SK-N-SH (cell line): ENCODE measurements at places on chromosomes 13 and 19. TPM values are rescaled to one million over a fixed set of nuclear protein-coding genes. Genes with fewer than 3 reads are reported as not detected.

CERS1 gene
- 5.4 and 7.3 TPM in 2 replicates for polyA plus RNA-seq

PDX1 gene
- polyA plus RNA-seq: not detected in 2 replicates

DNA sequence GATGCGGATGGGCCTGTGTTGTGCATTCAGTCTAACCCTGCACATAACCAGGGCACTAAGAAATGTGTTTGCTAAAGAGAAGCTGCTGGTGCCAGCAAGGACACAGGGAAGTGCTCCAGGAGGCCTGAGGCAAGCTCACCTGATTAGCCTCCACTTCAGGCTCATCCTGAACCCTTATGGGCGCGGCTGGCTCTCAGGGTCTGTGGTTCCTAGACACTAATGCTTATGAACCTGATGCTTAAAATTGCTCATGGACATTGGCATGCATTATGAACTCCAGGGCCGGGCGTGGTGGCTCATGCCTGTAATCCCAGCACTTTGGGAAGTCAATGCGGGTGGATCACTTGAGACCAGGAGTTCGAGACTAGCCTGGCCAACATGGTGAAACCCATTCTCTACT, 34.3 kb downstream of the SERP2 start:
- H3K4me3 ChIP-seq: no peak overlapping the region
- H3K27me3 ChIP-seq: no peaks in the 10 kb centered on the region
- peaks cover 29% of the 10 kb centered on the region for H3K4me1 ChIP-seq
- H3K27ac ChIP-seq: no peak overlapping the region
- no peaks in the 10 kb centered on the region for H3K36me3 ChIP-seq

DNA sequence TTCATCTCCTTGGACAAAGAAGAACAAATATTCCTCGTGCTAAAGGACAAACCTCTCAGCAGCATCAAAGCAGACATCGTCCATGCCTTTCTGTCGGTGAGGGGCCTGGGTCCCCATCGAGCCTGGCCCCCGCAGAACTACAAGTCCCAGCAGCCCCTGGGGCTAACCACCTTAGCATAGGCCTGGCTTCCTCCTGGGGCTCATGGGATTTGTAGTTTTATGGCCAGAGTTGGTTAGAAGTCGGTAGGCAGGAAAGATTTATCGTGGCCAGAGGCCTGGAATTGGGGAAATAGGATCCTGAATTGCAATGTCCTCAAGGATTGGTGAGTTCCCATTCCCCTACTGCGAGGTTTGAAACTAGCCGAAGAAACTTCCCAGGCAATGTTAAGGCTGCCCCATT, 19.6 kb downstream of the TMEM150B start:
- no peaks in the 10 kb centered on the region for H3K4me1 ChIP-seq
- H3K27ac ChIP-seq: no peak overlapping the region
- H3K4me3 ChIP-seq: no peak overlapping the region
- peaks cover 46% of the 10 kb centered on the region; the same call in 1 of the 2 replicates for H3K36me3 ChIP-seq
